Anterior cingulate cortex (tissue), 58 donors: ENCODE measurements at places on chromosomes 7 and 10.

GRCh38 chr7:130970196-130970595 lies 236.2 kb upstream of the KLF14 start:
- DNase-seq, result no peak

DNA sequence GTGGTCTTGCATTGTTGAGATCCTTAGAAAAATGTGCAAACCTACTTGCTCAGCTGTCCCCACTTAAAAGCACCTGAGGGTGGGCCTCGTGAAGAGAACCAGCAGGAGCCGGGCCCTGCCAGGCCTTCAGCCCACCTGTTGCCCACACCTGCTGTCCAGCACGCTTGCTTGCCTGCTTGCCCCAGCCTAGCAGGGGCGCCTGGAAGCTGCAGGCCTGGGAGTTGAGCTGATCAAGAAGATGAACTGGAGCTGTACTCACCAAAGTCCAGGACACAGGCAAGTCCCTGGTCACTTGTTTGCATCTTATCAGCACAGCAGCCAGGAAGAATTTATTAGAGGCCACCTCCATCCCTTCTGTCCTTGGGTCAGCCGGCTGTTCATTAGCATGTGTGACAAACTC lies 23.2 kb downstream of the CYP26A1 start:
- no peak for DNase-seq

DNA sequence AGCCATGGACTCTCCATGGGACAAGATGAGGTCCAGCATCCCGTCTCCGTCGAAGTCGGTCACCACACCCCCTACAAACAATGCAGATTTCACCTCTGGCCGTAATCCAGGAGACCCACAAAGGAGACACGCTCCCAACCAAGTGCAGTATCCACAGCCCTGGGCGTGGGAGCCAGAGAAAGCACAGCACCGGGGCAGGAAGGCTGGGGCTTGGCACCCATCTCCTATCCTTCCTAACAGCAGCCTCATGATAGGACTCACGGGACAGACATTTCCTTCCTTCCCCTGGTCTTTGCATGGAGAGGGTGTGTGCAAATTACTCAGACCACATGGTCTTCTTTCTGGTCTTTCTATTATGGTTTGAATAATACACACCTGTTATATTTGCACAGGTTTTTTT lies 46.3 kb downstream of the GOLGA7B start:
- DNase-seq, result no peak

- DNase-seq, result no peak
These were observed 45.9 kb downstream of the SGMS1 start for GRCh38 chr10:50577681-50578350.

- no peak for DNase-seq
These were observed 173.6 kb upstream of the PRKCQ start for GRCh38 chr10:6753644-6754043.

- no peak for DNase-seq
These were observed 147.5 kb downstream of the SRPK2 start for GRCh38 chr7:105241198-105241597.

DNA sequence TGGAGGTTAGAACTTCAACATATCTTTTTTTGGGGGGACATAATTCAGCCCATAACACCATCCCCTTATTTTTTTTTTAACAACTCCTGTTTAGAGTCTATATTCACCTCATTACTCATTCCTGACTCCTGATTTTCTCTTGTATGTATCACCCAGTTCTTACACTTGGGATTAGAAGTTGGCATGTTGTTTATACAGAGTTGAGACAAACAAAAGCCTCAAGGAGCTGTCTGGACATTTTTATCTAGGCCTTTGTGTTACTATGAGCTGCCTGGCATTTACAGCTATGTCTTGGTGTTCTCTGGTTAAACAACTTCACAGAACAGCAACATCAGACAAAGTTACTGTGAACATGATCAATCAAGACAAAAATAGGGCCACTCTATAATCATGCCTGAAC lies 517.5 kb downstream of the KIF20B start:
- DNase-seq, result no peak
